ENCODE measurements at places on chromosomes 4 and X.

GRCh38 chr4:140729344-140730049, 26.7 kb downstream of the TBC1D9 start:
- no peak for DNase-seq

GRCh38 chr4:140854168-140854567, 98.0 kb upstream of the TBC1D9 start:
- no peak for DNase-seq

GRCh38 chr4:87420276-87420830, 2.0 kb upstream of the NUDT9 start:
- DNase-seq: no peak

DNA sequence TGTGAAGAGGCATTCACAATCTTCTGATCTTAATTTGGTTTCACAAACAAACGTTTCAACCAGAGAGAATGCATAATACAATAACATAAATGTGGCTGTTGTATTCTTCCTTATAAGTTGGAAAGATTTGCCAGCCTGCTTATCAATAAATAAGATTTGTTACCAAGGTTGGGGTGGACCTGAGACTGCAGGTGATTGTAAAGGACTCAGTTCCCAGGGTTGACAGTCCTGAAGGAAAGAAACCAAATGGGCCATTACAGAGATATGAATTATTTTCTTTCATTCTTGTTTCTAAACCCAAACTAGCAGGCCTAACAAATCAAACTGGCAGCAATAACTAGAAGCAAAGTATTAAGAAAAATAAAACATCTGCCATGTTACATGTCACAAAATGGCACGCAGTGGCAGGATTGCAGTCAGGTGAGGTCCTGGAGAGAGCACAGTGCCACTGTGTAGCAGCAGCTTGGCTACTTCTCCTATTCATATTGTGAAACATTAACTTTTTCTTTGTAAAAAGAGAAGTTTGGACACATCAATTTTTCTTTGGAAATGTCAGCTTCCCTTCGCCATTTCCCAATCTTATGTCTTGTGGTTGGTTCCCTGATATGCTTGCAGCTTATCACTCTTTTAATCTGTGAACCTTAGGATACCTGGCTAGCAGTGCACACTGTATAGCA, 133.8 kb upstream of the EMCN start:
- DNase-seq: no peak

- DNase-seq: no peak
Observed at GRCh38 chr4:108396900-108397497, 223.4 kb upstream of the RPL34 start.

- DNase-seq: no peak
Observed at GRCh38 chrX:32448320-32448719, 763.0 kb downstream of the DMD start.

DNA sequence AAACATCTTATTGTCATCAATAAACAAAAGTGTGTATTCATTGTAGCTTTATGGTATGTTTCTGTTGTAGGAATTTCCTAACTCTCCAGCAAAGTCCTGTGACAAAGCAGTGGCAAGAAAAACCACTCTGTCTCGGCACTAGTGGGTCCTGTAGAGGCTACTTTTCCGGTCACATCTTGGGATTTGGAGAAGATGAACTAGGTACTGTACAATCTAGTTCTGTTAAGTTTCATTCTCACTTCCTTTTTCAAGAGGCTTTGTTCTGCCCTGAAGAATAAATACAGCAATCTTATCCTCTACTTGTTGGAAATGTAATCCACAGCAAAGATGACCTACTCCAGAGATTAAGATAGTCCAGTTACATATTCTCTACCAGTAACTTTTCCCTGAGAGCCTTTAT, 69.3 kb downstream of the HHIP start:
- no peak for DNase-seq

DNA sequence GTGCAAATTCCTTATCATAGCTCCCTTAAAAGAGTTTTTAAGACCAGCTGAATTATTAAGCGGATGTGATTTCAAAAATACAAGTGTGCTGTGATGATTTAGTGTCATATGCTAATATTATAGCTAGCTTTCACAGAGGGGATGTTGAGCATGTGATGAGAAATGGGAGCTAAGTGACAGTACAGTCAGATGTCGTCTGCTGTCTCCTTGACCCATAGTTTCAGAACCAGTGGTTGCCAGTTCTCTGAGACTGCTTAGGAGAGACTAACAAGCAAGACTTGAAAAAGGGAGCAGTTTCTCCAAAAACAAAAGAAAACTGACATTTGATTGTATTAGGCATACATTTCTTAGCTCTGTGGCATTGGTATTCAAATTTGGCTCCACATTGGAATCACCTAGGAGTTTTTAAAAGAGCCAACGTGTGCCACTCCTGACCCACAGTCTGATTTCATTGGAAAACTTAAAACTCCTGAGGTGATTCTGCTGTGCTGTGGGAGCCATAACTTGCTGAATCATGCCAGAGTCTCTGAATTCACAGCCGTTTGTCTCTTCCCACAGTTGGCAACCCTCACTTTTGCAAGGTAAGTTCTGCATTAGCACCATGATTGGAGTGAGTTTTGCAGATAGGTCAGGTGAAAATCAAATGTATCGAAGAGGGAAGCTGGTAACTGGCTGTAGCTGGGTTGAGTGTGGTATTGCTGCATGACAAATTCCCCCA, 20.3 kb downstream of the FUNDC2 start:
- DNase-seq: no peak

DNA sequence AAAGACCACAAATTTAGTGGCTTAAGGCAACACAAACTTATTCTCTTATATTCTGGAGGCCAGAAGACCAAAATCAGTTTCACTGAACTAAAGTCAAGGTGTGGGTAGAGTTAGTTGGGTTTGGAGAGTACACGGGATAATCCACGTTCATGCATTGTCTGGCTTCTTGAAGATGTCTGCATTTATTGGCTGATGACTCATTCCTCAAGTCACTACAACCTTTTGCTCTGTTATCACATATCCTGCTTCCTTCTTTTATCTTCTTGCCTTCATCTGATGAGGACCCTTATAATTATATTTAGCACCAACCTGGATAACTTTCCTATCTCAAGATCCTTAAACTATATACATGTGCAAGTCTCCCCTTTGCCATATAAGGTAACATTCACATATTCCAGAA, 590.0 kb downstream of the FSTL5 start:
- no peak for DNase-seq

GRCh38 chr4:118417325-118417724, 64.5 kb upstream of the PRSS12 start:
- no peak for DNase-seq

GRCh38 chrX:114532111-114532805, 51.6 kb upstream of the HTR2C start:
- DNase-seq: no peak

DNA sequence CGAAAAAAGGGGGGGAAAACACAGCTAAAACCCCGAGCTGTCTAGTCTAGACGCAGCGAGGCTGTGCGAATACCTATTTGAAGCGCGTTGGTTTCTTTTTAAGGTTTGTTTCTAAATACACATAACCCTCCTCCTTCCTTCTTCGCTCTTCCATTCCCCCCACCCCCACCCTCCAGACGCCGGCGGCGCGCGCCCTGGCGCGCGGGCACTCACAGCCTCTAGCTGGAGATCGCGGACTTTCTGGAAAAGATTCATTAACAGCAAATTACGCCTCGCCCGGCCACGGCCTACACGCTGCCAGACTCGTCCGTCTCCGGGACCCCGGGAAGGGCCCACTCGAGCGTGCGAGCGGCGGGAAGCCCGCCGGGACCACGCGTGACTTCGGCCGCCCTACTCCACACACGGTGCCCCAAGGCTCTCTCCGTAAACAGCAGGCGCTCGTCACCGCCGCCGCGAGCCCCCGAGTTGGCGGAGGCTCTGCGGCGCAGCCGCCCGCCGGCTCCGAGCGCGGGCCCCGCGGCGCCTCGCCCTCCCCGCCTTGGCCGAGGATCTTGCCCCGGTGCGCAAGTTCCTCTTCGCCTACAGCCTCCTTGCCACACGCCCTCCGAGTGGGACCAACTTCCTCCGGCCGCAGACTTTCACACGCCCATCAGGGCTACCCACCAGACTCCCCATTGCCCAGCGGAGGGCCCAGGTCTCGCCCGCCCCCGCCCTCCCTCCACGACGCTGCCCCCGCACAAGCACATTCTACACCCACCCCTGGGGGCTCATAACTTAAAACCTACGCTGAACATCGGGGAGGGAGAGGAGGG, 2.0 kb downstream of the BCOR start:
- no peak for DNase-seq

DNA sequence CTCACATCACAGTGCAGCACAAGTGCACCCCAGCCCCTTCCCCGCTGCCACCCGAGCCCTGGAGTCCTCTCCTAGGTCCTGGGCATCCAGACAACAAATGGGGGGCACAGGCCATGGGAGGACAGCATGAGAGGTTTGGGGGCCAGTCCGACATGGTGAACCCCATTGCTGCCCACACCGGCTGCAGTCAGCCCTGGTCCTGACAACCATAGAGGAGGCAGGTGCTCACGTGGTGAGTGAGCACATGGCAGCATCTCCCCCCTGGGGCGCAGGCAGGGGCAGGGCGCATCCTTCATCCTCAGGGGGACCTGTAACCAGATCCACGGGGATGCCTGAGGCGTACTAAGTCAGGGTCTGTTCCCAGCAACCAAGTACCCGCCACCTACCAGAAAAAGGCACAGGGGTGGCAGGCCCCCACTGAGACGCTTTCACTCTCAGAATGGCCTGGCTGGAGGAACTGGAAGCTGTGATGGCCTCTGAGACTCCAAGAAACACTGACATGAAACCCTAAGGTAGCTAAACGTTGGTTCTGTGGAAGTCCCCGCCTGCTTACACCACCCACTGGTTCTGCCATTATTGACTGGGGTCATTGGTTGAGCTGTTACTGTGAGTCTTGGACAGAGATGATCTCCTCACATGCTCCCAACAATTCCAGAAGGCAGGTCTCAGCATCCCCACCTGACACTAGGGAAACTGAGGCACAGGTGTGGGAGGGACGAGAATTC, 6.5 kb downstream of the ZFYVE28 start:
- no peak for DNase-seq

- no peak for DNase-seq
Observed at GRCh38 chrX:48761674-48762471, at the start of gene GLOD5. GLOD5 (plus strand) TSS chrX:48761747; CDS start chrX:48761791, 44 bp downstream.

DNA sequence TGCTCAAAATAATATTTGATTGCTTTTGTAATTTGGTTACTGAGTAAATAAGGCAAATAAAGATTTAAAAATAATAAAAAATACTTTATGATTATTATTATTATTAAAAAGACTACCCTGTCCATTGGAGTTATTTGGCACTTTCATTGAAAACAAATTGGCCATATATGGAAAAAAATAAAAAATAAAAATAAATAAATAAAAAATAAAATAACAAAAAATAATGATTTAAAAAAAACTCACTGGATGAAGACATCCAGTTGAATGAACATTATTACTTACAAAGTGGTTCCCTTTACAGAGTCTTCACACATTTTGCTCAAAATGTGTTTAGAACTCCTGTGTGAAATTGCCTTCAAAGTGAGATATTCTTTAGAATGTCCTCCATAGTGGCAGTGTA, 141.3 kb upstream of the ANXA3 start:
- DNase-seq: no peak

DNA sequence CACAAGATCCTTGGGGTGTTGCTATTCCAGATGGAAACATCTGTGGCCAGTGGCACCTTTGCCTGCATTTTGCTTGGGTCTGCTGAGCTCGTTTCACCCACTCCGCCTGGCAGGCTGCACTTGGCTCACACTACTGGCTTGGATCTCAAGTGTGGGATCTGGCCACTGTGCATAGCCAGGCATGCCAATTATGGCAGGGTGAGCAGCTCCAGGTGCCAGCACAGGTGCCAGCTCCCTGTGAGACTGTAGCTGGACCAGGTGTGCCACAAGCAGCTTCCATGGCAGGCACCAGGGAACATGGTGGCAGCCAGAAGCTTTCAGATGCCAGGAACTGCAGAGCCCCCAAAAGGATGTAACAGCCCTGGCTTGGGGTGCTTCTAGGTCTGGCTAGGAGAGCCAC, 463.8 kb upstream of the PABPC4L start:
- DNase-seq: no peak

- no peak for DNase-seq
Observed at GRCh38 chrX:22164770-22165388, 107.8 kb upstream of the CBLL2 start.

DNA sequence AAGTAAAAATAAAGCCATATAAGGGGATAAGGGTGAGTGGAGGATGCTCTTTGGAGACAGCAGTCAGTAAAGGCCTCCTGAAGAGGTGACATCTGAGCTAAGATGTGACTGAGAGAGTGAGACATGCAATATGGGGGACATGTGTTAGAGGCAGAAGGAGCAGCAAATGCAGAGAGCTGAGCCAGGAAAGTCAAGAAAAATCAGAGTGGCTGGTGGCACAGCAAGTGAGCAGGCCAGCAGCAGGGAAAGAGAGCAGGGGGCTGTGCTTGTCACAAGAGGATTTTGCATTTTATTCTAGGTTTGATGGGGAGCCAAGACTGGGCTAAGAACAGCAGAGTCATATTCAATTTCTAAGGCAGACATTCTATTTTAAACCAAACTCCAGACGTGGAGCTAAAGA, 394.5 kb downstream of the KCNIP4 start:
- DNase-seq: no peak

GRCh38 chr4:3783693-3784306, 17.6 kb downstream of the ADRA2C start:
- DNase-seq: no peak

- DNase-seq: no peak
Observed at GRCh38 chrX:115895678-115896329, 274.7 kb upstream of the AGTR2 start.

DNA sequence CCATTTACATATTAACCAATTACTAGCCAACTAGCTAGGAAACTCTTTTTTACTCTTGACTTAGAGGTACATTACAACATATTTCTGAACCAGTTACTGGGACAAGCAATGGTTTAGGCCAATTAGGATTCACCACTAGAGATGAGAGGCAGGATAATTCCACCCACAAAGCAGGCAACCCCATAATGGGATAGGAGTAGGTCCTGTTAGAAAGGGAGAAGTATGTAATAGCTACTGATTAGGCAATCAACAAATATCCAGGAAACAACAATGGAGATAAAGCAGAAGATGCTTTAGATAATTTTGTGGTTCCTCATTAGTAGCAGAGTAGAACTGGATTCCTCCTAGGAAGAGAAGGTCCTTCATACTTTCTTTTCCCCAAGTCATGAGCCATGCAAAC, 173.8 kb upstream of the GLRA2 start:
- no peak for DNase-seq

DNA sequence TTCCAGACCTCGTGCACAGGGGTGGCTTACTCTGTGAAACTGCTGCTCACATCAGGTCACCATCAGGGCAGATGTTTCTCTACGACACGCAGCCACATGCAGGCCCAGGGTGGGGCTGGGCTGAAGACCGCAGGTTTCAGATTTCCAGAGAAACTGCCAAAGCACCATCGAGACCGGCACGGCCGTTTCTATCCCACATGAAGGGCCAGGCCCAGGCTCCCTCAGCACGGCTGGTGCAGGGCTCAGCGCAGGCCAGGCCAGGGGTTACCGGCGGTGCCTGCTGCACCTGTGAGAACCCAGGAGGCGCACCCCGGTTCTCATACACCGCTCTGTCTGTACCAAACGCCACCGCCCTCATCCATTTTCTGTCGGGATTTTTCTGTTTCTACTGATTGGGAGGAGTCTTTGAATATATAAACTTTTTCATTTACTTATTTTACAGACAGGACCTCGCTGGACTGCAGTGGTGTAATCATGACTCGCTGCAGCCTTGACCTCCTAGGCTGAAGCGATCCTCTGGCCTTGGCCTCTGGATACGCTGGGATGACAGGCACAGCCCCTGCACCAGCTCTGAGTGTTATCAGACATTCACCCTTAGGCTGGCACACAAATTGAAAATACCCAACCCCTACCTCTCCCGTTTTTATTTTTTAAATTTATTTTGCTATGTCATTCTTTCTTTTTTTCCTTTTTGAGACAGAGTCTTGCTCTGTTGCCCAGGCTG, 17.1 kb downstream of the CTBP1 start:
- no peak for DNase-seq

GRCh38 chr4:182593402-182593801, 323.8 kb downstream of the DCTD start:
- DNase-seq: no peak

Measured in stimulated activated CD4-positive, alpha-beta T cell treated with anti-CD3 and anti-CD28 coated beads, Interleukin-4, amount 100 ng/mL, for 4 hours (primary cell).